ENCODE measurements at places on chromosomes 12 and 14.
A peak's percentile ranks its signal among the peaks of the same experiment; 100 is the strongest.

DNA sequence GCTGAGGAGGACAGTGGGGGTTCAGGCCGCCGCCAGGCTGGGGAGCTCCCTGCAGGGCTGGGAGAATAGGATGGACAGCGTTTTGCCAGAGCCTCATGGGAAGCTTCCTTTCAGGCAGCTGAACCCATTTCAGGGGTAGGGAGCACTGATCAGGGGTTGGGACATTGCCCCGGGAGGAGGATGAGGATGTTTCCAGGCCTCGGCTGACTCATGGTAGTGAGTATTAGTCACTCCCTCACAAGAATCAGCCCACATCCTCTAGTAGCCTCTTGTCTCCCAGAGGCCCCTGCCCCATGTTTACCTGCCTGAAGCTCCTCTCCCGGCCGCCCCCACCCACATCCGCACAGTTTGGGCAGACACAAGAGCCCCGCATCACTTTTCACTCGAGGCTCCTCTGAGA is 89.8 kb downstream of the ZFP36L1 start:
- DNase-seq, result no peak

DNA sequence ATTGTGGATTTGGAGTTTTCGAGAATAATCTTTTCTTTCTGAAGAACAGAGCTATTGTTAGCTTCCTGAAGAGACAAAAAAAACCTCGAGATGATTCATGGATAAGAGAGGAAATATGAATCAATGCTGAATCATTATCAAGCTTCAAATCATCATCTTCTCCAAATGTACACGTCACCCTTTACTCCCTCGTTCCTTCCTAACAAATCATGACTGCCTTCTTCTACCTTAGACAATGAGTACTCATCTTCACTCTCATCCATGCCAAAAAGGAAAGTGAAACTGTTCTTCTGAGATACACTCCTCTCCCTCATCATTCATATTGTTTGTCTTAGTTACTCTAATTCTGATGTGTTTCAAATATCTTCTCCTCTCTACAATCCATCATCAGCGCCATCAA is 1115.8 kb upstream of the ATXN7L3B start:
- DNase-seq, result no peak

GRCh38 chr14:50792634-50793068 is 38.3 kb downstream of the NIN start:
- DNase-seq, result no peak

DNA sequence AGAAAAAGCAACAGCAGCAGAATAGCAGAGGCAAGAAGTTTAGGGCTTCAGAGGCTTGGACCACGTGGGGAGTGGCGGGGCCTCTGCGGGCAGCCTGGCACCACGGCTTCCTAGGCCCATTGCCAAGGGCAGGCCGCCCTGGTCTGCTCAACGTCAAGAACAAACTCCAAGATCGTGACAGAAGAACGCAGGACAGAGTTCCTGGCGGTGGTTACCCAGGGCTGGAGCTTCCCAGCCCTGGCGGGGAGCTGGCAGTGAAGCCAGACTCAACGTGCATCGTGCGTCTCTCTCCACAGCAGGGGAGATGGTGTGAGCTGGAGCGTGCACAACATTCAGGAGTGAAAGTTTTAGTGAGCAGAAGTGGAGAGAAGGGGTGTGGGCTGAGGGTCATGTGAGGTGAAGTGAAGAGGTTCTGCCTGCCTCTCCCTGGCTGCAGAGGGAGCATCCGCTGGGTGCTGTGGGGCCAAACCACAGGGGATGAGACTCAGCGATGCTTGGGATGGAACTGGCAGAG is 13.9 kb upstream of the CACNA2D4 start:
- no peak for DNase-seq

GRCh38 chr14:91113829-91114078 is at the start of gene DGLUCY:
DGLUCY (plus strand) TSS chr14:91114073; CDS start chr14:91160295, 46,222 bp downstream.
- peak; percentile 71 for DNase-seq

GRCh38 chr14:101066826-101067510 is 163.4 kb upstream of the RTL1 start:
- DNase-seq, result no peak

GRCh38 chr14:96029089-96029645 is 10.0 kb upstream of the C14orf132 start:
- no peak for DNase-seq

GRCh38 chr12:54357506-54358190 is 6.6 kb downstream of the GPR84 start:
- no peak for DNase-seq

DNA sequence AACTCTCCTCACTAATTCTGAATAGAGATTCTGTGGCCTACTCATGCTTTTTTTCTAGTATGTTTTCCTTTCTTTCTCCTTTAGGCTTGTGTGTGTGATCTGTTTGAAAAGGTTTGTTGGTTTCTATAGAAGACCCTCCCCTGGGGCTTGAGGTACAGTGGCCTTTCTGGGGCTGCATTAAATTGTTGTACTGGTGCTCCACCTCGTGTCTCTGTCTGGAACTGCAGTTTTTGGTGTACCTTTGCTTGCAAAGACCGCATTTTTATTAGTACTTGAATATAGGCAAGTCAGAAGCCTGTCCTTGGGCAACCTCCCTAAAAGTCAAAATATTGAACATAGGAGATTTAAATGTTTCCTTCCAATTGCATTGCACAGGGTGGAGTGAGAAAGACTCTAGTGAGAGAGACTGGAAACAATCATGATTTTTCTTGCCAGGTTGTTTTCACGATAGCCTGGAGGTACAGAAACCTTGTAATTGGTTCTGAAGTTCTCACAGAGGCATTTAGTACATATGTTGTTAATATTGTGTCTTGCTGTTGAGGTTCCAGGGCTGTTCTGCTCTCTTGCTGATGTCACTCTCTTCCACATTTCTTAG is 39.0 kb downstream of the SLCO1B1 start:
- DNase-seq, result peak; percentile 31

- no peak for DNase-seq
Measured at GRCh38 chr12:63208956-63209355, 58.0 kb upstream of the AVPR1A start.

GRCh38 chr14:102346645-102347044 is 16.0 kb downstream of the CINP start:
- no peak for DNase-seq

GRCh38 chr14:92900660-92901059 is 22.3 kb upstream of the CHGA start:
- no peak for DNase-seq

DNA sequence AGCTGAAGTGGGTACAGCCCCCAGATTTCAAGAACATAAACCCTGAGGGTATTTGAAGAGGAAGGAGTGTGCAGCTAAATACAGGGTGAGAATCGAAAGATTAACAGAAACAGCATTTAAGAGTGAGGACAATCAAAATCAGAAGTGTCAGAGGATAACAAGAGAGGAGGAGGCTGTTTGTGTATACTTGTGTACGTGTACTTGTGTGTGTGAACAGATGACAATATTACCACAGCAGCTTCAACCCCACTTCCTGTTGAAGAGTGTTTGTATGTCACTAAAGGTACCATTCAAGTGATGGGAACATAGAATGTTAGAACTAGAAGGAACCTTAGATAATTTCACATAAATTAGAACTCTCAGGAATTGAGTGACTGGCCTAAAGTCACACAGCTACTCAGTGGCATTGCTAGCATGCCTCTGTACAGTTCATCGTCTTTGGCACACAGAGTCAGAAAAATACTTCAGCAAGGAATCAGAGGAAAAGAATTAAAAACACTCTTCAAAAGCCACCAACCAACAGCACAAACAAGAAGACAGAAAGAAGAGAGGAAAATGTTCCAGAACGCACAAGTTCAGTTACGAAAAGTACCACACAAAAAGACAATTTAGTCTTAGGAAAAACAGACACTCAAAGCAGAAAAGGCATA is 164.3 kb upstream of the BCL2L14 start:
- no peak for DNase-seq

- DNase-seq, result no peak
Measured at GRCh38 chr14:53929871-53930715, 26.5 kb downstream of the BMP4 start.

- DNase-seq, result no peak
Measured at GRCh38 chr12:51812871-51813270, 35.6 kb downstream of the FIGNL2 start.

DNA sequence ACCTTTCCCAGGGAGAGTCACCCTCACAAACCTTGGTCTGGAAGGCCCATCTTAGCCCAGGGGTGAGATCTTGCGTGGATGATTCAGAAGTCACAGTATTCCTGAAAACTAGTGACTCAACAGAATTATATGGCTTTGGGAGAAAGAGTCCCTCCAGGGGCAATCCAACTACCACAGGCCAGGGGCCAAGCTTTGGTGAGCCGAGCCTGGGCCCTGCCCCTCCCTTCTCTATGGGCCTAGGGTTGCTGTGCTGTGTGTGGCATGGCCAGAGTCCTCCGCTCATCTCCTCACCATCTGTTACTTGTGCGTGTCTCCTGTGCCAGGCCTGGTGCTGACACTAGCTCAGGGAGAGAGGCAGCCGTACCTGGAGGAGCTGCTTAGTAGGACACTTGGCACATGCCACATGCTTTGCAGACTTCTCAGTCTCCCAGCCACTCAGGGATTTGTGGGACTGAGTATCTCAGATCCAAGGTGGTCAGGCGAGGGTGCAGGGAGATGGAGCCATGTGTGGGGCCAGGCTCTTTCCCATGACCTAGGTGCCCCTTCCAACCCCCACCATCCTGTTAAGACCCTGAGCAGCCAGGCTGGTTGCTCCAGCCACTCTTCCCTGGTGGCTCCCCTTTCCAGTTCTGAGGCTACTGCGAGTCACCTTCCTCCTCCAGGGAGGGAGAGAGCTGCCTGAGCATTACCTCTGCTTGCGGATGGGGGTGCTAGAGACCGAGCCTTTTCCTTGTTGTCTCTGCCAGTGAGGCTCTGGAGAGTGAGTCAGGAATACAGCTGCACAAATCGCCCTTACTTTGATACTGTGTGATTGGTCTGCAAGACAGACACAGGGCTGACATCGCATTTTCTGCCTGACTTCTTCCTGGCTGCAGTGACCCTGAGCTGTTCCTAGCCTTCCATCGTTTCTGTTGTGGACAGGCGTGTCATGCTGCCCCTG is 94.1 kb downstream of the SLC25A47 start:
- no peak for DNase-seq

DNA sequence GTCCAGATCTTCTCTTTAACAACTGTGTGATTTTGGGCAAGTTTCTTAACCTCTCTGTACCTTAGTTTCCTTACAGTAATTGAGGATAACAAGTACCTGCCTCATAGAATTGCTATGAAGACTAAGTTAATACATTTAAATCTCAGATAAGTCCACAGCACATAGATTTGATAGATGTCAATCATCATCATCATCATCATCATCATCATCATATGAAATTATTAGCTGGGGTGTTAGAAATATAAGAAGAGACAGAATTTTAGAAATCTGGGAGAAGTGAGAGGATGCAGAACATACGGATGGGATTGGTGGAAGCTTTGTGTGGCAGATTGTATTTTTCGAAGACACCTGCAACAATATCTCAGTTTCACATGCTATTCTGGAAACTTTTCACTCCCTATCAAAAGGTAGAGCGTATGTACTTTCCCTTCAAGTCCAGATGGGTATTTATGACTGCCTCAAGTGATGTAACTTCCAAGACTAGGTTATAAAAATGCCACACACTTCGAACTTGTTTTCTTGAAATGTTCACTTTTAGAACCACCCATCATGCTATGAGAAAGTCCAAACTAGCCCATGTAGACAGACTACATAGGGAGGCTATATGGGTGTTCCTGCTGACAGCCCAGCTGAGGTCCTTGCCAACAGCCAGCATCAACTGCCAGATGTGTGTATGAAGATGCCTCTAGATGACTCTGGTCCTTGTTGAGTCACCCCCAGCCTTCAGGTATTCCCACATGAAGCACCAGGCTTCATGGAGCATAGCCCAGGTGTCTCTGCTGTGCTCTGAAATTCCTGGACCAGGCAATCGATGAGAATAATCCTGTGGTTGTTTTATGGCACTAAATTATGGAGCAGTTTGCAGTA is 20.7 kb upstream of the SDR39U1 start:
- DNase-seq, result no peak

GRCh38 chr12:85036234-85036707 is at the start of the genes LRRIQ1 and TSPAN19:
LRRIQ1 (plus strand) TSS chr12:85036351; CDS start chr12:85038177, 1,826 bp downstream.
TSPAN19 (minus strand) TSS chr12:85036277; CDS start chr12:85029946, 6,331 bp downstream.
- no peak for DNase-seq

GRCh38 chr12:117036547-117036946 is 62.7 kb downstream of the TESC start:
- no peak for DNase-seq

DNA sequence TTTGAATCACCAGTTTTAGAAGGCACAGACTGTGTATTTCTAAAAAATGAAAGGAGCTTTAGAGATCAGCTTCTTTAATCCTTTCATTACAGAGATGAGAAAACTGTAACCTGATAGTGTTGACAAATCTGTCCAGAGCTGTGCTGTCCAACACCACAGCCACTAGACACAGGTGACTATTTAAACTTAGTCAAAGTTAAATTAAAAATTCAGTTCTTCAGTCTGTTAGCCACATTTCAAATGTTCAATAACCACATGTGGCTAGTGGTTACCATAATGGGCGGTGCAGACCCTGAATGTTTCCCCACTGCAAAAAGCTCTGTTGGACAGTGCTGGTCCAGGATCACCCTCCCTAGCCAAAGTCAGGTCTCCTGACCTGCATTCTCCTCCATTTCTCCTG is 21.6 kb downstream of the DAD1 start:
- no peak for DNase-seq

DNA sequence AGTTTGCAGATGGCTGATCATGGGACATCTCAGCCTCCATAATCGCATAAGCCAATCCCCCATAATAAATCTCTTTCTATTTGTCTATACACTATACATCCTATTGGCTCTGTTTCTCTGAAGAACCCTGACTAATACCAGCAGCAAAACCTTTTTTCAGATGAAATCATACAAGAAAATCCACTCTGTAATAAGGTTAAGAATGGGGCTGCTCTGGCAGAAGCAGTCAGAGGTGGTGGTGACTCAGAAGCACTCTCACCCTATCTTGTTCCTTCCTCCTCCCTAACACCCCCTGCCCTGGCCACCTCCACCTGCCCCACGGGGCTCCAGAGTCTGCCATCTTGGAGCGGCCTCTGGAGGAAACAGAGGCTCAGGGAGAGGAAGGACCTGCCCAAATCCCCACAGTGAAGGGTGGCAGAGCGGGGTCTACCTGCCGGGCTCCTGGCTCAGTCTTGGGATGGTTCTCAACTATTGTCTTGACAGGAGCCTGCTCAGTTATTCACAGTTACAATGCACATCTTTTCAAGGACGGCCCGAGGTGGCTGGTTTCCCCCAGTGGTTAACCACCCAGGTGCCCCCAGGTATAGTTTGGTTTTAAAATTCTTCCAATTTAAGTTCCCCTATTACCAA is 109.3 kb upstream of the EVL start:
- no peak for DNase-seq

GRCh38 chr12:128974881-128975280 is 121.6 kb downstream of the GLT1D1 start:
- no peak for DNase-seq

DNA sequence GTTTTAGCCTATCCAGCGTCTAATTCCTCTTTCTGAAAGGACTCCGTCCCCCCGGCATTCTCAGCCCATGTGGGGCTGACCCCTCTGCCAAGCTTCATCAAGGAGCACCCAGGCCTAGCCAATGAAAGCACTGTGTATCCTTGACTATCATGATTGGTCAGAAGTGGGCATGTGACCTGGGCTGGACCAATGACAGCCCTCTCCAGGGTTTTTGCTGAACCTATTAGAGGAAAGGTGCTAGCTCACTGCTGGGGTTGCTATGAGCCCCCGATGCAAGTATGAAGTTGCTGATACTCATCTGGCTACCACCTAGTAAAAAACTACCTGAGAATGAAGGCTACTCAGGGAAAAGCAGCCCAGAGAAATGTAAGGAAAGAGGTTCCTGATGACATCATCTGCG is 68.1 kb downstream of the LRRC74A start:
- DNase-seq, result no peak

All from AML-193 (cell line).